Mucosa of descending colon (tissue), 3 donors: ENCODE measurements at places on chromosomes 13 and 19. TPM values are rescaled to one million over a fixed set of nuclear protein-coding genes. Genes with fewer than 3 reads are reported as not detected.

Gene ADPRHL1
- 5.1 TPM for total RNA-seq

GRCh38 chr13:105008604-105009003, 1526.9 kb downstream of the EFNB2 start:
- no peak for DNase-seq

- DNase-seq, result no peak
Observed at GRCh38 chr19:29596080-29596727, 9.9 kb upstream of the POP4 start.

GRCh38 chr13:59392328-59392727, 771.4 kb downstream of the DIAPH3 start:
- DNase-seq, result no peak

Gene NLRP4
- not detected for total RNA-seq

- DNase-seq, result no peak
Observed at GRCh38 chr13:60577761-60578160, 180.7 kb downstream of the TDRD3 start.

Gene IGFL2
- total RNA-seq, result not detected

Gene PSG4
- total RNA-seq, result not detected

- DNase-seq, result no peak
Observed at GRCh38 chr13:54750521-54750920, 1721.9 kb downstream of the OLFM4 start.

Gene ZNF177
- 5.5 TPM for total RNA-seq

GRCh38 chr13:30963791-30964190, 31.3 kb downstream of the TEX26 start:
- DNase-seq, result peak; percentile 38

GRCh38 chr13:77184455-77184854, 142.4 kb downstream of the MYCBP2 start:
- no peak for DNase-seq

GRCh38 chr19:28444362-28444761, 768.6 kb downstream of the UQCRFS1 start:
- no peak for DNase-seq

Gene ADGRE2
- 4.2 TPM for total RNA-seq

Gene ZNF543
- total RNA-seq, result 9.4 TPM

GRCh38 chr19:48354332-48354992, 9.3 kb downstream of the TMEM143 start:
- no peak for DNase-seq

Gene CEACAM4
- total RNA-seq, result 1.2 TPM

Gene ZNF626
- 4.4 TPM for total RNA-seq

Gene CATSPERD
- total RNA-seq, result not detected

DNA sequence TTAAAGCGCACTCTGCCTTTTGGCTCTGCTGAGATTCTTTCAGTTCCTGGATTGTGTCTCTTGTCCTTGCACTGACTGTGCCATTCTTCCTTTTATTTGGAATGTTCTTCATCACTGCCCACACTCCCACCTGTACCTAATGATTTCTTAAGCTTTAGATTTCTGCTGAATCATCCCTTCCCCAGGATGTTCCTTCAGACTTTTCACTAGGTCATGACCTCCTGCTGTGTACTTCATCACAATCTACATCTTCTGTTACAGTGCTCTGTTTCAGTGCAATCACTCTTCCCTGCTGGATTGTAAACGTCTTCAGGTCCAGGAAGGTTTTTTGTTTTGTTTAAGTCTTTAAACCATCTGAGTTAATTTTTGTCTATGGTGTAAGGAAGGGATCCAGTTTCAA, 281.0 kb downstream of the ATP8A2 start:
- DNase-seq, result no peak

- no peak for DNase-seq
Observed at GRCh38 chr19:35095667-35096368, 19.8 kb upstream of the FXYD3 start.

Gene OVOL3
- total RNA-seq, result not detected

DNA sequence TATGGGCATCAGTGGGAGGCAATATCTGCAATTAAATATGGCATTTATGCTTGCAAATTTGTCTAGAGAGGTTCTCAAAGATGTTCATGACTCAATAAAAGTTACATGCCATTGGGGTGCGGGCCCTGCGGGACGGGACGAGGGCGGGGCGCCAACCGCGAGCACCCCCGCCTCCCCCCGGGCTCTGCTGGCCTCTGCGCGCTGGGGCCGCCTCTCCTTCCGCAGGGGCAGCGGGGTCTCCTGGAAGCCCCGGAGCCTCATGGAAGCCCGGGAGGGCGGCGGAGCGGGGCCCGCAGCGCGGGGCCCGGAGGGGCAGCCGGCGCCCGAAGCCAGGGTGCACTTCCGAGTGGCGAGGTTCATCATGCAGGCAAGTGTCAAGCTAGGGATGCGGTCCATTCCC, 179.2 kb downstream of the TPTE2 start:
- DNase-seq, result no peak

GRCh38 chr13:20356444-20356843, 124.3 kb upstream of the GJB6 start:
- no peak for DNase-seq

Gene ZNF567
- 2.9 TPM for total RNA-seq

Gene CRX
- total RNA-seq, result not detected

Gene ZNF793
- 6.6 TPM for total RNA-seq

- DNase-seq, result no peak
Observed at GRCh38 chr19:34662919-34663318, 14.0 kb downstream of the SCGB2B2 start.

GRCh38 chr19:17720440-17720839, 1.2 kb downstream of the MAP1S start:
- no peak for DNase-seq

Gene ENOX1
- 1.2 TPM for total RNA-seq

DNA sequence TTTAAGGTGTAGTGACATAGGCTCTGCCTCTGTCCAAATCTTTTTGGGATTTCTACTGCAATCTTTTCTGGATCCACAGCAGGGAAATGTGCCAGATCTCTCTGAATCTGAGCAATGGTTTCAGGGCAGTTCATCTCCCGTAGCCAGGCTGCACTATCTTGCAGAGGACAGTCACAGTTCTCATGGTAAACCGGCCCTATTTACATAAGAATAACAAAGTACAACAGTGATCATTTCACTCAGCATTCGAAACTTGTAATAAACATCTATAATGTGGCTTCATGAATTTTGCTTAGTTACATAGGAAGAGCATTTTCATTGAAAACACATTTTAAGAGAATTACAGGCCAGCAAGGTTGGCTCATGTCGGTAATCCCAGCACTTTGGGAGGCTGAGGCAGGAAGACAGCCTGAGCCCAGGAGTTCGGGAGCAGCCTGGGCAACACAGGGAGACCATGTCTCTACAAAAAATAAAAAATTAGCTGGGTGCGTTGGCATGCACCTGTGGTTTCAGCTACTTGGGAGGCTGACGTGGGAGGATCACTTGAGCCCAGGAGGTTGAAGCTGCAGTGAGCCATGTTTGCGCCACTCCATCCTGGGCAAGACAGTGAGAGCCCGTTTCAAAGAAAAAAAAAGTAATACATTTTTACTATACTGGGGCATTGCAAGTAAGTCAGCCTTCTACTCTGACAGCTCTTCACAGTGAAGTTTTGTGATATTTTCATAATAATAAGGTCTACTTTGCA, 5.0 kb downstream of the POGLUT2 start:
- DNase-seq, result no peak

DNA sequence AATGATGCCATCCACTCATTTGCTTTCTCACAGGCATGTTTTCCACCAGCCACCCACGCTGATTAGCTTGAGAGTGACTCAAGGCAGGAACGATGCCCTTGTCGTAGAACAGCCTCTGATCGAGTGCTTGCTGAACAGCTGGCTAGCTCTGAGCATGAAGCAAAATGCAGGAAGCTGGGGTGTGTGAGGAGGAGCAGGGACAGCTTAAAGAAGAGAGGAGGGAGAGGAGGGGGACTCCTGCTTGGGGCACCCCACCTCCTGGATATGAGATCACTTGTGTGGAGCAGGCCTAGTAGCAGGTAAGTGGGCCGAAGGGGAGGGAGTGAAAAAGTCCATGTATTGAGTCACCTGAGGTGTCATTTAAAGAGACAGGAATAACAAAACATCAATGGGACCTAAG, 48.8 kb downstream of the IRS2 start:
- DNase-seq, result no peak

DNA sequence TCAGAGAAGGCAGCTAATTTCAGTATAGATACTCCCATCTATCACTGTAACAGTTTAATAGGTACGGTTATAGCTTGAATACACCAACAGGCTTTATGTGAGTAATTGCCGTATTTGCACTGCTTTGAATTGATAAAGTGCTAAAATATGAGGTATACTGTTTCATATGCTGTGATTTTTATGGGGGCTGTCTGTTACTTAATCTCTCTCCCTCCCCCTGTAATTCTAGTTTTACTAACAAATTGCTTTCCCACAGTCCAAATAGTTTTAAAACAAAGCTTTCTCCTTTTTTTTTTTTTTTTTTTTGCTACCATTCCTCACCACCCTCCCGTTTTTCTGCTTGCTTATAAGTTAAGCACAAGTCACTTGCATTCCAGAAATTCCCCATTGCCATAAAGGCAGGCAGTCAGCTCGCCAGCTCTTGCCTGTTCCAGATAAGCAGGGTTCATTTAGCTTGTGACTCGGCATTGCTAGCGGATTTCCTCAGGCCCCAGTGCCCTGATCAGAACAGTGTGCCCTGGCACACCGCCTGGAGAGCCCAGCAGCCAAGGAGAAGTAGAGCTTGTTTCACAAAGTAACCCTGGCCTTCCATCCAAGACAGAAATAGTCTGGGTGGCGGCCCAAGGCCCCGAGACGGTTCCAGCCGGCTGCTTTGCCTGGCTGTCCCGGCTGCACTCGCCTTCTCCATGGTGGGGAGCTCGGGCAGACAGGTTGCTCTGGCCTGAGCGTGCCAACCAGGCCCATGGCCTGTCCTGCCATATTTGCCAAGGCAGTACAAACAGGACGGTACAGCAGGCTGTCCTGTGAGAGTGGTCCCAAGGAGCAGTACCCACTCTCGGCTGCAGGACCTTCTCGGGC, 43.5 kb upstream of the NPAS1 start:
- DNase-seq, result peak; percentile 85

Gene NUFIP1
- 1.5 TPM for total RNA-seq

Gene FGF14
- total RNA-seq, result 0.43 TPM

Gene HPN
- total RNA-seq, result 0.54 TPM

- no peak for DNase-seq
Observed at GRCh38 chr19:9570255-9570654, 14.0 kb downstream of the ZNF121 start.

- no peak for DNase-seq
Observed at GRCh38 chr19:5478241-5478924, 23.2 kb downstream of the ZNRF4 start.

DNA sequence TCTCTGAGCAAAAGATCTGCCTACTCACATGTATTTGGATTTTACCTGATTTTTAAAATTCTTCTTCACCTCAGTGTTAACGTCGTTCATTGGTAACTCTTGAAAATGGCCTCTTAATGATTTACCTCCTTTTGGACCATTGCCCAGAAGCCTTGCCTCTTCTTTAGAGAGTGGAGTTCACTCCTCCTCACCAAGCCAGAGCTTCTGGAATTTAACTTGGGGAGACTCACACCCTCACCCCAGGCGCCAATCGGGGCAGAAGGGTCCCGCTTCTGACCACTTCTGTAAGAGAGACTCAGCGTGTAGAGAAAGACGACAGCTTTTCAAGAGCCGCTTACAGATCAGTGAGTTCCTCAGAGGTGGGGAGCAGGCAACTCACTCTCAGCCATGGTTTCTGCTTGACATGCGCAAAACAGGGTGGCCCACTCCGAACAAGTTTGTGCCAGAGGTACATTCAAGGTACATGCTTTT, 2.7 kb downstream of the PNMA8C start:
- DNase-seq, result no peak

GRCh38 chr13:92830821-92831220, 395.8 kb upstream of the GPC6 start:
- DNase-seq, result no peak

Gene BSG
- 1,536 TPM for total RNA-seq

Gene ZIK1
- total RNA-seq, result 1.2 TPM

Gene NUP58
- 35.3 TPM for total RNA-seq

- DNase-seq, result no peak
Observed at GRCh38 chr19:43406297-43406696, 8.4 kb upstream of the TEX101 start.

Gene ZNF256
- 7.1 TPM for total RNA-seq

GRCh38 chr19:496112-496665, at the start of gene MADCAM1:
Gene MADCAM1 (plus strand): TSS chr19:496486. CDS start chr19:496500, 14 bp downstream.
- DNase-seq, result no peak

Gene ZNF726
- total RNA-seq, result 1.7 TPM

- no peak for DNase-seq
Observed at GRCh38 chr13:21081926-21082325, 20.5 kb upstream of the LATS2 start.

- no peak for DNase-seq
Observed at GRCh38 chr13:94658926-94659597, 53.3 kb downstream of the SOX21 start.

DNA sequence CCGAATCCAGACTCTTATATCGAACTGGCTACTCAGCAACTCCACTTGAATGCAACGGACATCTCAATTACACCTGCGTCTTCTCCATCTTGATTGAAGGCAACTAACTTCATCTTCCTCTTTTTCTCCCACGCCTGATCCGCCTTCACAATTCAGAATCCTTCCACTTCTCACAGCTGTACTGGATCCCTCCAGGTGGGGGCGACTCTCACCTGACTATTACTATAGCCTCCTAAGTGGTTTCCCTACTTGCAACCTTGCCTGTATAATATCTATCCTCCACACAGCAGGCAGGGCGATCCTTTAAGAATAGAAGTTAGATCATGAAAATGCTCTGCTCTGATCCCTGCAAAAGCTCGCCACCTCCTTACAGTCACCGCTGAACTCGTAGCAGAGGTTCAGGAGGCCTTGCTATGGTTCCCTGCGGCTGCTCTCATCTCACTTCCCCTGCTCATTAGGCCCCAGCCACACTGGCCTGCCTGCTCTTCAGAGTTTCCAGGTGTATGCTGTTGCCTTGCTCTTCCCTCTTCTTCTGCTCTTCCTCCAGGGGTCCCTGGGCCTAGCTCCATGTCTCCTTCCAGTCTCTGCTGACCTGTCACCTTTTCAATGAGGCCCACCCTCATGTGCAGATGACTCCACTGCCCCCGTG, 31.9 kb downstream of the RFXAP start:
- no peak for DNase-seq

Gene ERICH6B
- not detected for total RNA-seq
